ENCODE measurements at places on chromosomes 2 and 18.

- no peak for DNase-seq
Observed at GRCh38 chr2:217168496-217168895, 308.6 kb upstream of the TNP1 start.

- DNase-seq: no peak
Observed at GRCh38 chr2:61811821-61812220, 42.0 kb downstream of the FAM161A start.

GRCh38 chr18:65347446-65347845 lies 403.4 kb upstream of the CDH7 start:
- DNase-seq: no peak

- no peak for DNase-seq
Observed at GRCh38 chr2:98465456-98466226, 21.0 kb downstream of the INPP4A start.

DNA sequence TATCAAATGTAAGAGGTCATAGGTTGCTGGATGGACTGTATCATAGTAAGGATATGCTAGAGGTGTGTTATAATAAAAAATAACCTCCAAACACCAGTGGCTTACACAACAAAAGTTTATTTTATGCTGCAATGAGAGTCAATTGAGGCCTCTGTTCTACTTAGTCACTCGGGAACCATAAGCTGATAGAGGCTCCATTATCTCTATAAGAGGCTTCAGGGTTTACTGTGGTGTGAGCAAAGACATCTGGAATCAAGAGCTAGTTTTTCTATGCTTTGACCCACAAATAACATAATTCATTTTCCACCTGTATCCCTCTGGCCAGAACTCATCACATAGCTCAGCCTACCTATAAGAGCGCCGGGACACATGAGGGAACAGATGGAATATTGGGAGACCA lies 47.5 kb upstream of the NEMP2 start:
- DNase-seq: no peak

DNA sequence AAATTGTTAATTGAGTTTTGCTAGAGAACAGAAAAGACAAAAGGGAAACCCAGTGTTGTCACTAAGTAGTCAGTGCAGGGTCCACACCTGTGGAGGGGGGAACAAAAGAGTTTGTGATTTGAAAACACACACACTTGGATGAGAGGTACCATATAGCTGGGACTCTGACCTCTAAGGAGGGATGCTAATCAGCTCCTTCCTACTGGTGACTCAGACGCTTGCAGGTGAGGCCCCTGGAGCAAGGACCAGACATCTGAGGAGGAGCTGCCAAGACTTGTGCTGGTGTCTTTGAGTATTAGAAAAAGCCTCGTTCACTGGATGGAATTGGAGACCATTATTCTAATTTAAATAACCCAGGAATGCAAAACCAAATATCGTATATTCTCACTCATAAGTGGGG lies 146.4 kb upstream of the MAP2 start:
- no peak for DNase-seq

- DNase-seq: peak; percentile 38
Observed at GRCh38 chr2:20182241-20182931, 42.5 kb downstream of the SDC1 start.

GRCh38 chr2:141767691-141768090 lies 363.1 kb downstream of the LRP1B start:
- DNase-seq: no peak

GRCh38 chr2:190940454-190940853 lies 59.8 kb downstream of the GLS start:
- DNase-seq: no peak

- DNase-seq: no peak
Observed at GRCh38 chr2:70141902-70142589, 48.8 kb downstream of the C2orf42 start.

DNA sequence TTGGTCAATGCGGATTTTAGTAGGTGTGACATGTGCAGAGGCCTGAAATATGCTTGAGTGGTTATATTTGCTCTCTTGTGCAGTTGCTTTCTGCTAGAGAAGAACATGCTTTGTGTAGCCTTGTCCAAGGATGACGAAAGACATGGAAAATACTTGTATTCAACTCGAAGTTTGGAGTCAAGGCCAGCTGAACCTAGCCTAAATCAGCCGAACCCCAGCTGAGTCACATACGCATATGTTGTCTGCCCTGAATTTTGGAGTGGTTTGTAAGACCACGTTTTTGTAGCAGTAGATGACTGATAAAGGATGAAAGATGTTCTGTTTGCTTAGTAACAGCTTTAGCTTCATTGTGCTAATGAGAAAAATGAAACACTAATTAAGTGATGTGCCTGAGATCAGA lies 22.5 kb upstream of the SPAG16 start:
- DNase-seq: no peak

DNA sequence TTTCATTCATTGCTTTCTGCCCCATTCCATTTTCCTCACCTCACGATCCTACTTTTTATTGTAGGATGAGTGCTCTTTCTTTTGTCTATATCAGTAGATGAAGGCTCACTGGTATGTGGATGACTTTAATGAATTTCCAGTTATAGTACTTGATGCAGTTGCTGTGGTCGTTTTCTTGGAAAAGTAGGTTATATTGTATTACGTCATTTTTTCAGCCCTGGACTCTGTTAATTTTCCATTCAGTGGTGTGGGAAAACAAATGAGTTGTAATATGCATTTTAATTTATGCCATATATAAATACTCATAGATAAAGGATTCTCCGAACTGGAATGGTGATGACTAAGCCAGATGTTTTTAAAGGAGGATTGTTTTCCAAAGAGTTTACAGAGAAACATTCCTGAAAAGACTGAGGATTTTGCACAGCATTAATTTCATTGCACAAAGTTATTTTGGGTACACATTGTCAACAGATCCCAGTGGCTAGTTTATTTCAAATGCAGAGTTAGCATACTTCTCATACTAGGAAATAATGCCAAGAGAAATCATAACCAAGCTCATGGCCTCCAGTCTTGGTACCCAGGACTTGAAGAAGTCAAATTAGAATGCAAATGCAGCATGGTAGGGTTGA lies 189.7 kb downstream of the PAX3 start:
- DNase-seq: no peak

- no peak for DNase-seq
Observed at GRCh38 chr2:119474371-119475224, 42.9 kb downstream of the TMEM37 start.

GRCh38 chr18:36389811-36390581 lies 92.5 kb downstream of the FHOD3 start:
- no peak for DNase-seq

GRCh38 chr2:131064589-131065512 lies 28.4 kb downstream of the FAM168B start:
- DNase-seq: no peak

GRCh38 chr2:20049637-20050036 lies 1.8 kb downstream of the LAPTM4A start:
- no peak for DNase-seq

DNA sequence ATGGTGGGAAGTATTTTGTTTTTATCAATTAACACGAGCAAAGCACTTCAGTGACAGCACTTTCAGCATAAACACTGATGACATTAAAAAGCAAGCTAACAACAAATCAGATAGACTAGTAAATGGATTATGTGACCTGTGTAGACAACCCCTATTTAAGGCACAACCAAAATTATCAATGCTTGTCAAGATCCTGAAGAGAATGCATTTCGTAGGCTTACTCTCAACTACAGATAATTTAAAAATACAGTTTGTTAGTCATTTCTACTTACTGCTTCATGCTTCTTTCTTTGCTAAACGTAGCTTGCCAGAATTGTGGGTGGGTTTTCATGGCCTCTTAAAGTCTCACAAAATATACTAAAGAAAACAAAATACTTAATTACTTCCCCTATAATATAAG lies 3.4 kb downstream of the CSRNP3 start:
- DNase-seq: no peak

DNA sequence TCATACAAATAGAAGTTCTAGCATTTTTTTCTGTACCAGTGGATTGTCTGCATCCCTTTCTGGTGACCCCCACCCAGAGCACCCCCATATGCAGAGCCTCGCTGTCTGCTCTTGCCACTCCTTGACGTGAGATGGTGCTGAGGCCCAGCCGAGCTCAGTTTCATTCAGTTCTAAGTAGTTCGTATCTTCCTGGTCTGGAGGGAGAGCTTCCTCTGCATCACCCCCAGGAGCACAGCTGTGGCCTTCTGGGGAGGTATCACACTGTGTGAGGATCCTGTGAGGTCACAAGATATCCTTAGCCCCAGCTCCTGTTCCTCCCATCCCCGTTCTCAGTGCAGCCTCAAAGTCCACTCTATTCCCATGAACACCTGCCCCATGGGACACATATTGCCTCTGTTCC lies 132.7 kb downstream of the PTGR3 start:
- DNase-seq: no peak

GRCh38 chr2:31893094-31893493 lies 117.7 kb downstream of the MEMO1 start:
- DNase-seq: no peak

GRCh38 chr2:191699341-191699945 lies 21.5 kb downstream of the NABP1 start:
- no peak for DNase-seq

DNA sequence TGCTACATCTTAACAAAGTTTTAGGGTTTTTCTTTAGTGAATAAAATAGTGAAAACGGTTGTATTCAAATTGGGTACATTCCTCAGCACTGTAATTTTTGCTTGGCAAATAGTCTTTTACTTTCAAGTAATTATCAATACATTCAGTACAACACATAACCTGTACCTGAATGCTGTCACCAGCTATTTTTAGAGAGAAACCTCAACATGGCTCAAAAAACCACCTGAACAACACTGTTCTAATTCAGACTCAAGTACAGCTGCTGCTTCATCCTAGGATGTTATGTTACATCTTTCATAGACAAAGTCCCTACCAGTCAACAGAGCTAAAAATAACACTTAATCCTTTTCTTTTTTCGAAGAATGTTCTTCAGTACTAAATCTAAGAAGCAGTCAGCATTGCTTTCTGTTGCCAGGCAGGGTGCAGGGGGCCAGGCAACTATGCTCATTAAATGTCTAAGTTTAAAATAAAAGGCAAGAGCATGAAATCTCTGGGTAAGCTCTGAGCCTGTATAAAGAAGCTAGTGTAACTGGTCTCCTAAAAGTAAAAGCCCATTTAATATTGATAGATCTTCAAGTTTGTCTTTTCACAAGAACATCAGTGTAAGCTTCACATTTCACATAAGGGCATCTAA lies 20.5 kb downstream of the PDIA6 start:
- no peak for DNase-seq

DNA sequence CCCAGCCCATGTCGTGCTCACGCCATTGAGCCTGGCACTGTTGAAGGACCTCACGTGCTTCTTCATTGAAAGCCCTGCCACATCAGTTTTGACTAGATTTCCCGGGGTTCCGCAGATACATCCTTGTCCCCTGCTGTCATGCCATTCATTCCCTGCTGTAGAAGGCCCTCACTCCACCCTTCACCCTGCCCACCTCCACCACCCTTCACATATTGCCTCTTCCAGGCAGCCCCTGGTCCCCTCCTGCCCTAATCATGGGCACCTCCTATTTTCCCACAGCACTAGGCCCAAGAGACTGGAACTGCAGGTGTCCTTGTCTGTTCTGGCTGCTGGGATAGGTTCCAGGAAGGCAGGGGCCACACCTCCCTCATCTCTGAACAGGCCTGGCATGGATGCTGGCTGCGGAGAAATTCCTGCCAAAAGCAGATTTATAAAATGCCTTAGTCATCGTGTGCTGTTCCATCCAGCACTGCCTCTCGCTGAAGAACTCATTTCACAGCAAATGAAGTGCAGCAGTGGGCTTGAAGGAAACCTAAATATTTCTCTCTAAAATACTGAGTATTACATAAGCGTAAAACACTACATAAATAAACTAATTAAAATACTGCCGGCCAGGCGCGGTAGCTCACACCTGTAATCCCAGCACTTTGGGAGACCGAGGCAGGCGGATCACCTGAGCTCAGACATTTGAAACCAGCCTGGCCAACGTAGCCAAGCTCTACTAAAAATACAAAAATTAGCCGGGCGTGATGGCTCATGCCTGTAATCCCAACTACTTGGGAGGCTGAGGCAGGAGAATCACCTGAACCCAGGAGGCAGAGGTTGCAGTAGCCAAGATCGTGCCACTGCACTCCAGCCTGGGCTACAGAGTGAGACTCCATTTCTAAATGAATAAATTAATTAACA lies 38.4 kb downstream of the EIF4E2 start:
- DNase-seq: peak; percentile 59

- DNase-seq: no peak
Observed at GRCh38 chr18:13540477-13541182, 185.7 kb downstream of the FAM210A start.

DNA sequence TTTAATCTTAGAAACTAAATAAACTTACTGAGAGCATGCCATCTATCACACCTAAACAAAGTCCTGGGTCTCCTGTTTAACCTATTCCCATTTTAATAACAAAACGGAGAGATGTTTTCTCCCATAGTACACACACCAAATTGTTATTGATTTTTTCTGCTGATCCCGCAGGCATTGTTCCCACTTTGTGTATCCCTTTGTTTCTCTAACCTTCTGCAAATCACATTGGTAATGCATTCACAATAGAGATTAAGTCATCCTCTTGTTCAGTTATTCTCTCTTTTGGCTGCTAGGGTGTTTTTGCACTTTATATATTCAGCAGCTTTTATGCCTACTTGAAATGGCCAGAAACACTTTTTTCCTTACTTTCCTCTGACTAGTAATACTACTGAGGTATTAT lies 1071.9 kb upstream of the CDH2 start:
- no peak for DNase-seq

DNA sequence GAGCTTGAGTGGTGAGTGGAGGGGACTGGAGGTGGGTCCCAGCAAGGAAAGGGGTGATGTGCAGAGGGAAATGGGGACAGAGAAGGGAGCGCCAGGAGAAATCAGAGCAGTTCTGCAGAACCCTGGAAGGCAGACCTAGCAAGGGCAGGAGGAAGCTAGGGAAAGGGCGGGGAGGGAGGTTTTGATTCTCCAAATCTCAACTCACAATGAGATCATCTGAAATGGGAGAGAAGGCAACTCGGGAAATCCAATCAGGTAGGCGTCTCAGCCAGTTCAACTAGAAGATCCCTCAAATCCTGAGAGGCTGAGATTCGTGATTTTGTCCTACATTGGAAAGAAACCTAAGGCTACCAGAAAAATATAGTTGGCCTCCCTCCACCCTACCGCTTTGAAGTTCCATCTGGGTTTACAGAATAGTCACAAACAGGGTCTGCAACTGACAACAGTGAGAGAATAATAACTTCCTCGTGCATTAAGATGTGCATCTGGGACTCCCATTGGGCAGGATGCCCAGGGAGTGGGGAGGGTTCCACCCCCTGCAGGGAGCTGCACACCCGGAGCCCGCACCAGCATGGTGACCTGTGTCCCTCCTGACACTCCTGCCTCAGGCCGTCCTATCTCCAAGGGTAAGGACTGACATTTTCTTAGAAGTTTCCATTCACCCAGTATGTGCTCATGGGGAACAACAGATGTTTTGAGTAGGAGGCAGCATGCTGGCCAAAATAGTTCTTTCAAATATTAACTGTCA lies 113.3 kb upstream of the ODC1 start:
- DNase-seq: no peak

All from foreskin fibroblast (primary cell).